ENCODE measurements at places on chromosomes 12 and 14. TPM values are rescaled to one million over a fixed set of nuclear protein-coding genes. Genes with fewer than 3 reads are reported as not detected.

- DNase-seq, result peak; percentile 24
These were observed at the start of gene ARHGAP5 for GRCh38 chr14:32077081-32078022. Gene ARHGAP5, plus strand, starts transcription at chr14:32077304. Its CDS starts 13,366 bp downstream, at chr14:32090670.

DNA sequence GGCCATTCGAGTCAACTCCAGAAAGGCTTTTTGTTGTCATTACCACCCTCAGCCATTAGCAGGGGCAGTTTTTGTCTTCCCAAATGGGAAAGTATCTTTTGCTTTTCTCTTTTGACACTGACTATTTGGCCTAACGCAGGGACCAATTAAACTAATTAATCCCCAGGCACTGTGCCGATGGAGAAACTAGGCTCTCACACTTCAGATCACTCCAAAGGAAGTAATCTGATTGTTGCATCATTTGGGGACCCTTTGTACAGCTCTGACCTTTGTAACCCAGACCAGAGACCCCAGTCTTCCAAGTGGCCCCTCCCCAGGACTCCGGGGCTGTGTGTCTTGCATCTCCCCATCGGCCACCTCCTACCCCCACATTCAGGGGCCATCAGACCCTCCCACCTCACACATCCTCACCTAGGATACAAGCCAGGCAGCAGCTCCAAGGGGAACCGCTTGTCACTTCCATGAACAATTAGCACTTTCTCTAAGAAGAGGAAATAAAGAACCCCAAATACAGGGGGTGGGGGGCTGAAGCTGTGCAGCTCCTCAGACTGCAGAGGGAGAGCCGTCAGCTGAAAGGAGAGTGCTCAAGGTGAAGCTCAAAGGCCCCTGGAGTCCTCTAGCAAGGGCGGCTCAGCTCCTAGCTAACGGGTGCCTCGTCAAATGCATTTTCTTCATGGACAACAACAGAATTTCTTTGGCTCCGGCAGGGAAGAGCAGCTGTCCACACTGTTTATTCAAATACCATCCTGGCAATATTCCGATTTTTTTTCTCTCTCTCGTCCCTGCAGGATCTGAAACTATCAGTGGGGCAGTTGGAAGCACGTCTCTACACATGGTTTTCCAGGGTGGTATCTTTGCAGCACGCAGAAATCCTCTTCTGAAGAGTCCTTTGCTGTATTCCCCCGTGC is 64.3 kb upstream of the DIO3 start:
- no peak for DNase-seq

- no peak for DNase-seq
These were observed 41.0 kb downstream of the TRAF3 start for GRCh38 chr14:102817942-102818940.

DNA sequence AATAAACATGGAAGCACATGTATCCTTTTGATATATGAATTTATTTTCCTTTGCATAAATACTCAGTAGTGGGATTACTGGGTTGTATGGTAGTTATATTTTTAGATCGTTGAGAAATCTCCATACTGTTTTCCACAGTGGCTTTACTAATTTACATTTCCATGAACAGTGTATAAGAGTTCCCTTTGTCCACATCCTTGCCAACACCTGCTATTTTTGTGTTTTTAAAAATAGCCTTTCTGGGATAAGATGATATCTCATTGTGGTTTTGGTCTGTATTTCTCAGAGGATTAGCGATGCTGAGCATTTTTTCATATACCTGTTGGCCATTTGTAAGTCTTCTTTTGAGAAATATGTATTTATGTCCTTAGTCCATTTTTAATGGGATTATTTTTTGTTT is 329.2 kb upstream of the KITLG start:
- DNase-seq, result no peak

DNA sequence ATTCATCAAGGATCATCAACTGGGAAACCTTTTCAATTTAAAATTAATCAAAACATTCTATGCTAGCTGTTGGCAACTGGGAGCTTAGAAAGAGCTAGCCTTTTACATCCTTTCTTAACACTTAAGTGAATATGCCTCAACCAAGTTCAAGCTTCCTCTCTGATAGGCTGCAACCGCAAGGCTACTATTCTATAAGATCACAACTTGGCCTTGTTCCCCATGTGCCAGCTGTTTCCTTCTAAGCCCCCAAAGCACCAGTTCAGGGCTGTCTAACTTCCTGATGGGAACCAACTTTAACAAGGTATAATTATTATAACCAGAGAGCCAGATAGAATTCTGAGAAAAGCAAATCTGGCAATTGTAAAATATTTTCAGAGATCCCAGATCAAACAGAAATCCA is 37.0 kb downstream of the KCNC2 start:
- no peak for DNase-seq

DNA sequence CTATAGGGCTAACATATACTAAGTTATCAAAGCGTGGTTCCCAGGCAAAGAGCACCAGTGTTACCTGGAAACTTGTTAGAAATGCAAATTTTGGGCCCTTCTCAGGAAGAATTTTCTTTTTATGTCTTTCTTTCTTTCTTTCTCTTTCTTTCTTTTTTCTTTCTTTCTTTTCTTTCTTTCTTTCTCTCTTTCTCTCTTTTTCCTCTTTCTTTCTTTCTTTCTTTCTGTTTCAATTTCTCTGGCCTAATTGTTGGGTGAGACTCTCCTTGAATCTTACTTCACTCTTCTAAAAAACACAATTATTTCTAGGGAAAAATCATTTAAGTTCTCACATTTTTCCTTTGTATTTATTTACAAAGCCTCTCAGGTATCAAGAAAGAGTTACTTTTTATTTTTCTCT is 46.5 kb upstream of the RAP1B start:
- DNase-seq, result no peak

- DNase-seq, result no peak
These were observed 2.8 kb downstream of the MED21 start for GRCh38 chr12:27025116-27025515.

DNA sequence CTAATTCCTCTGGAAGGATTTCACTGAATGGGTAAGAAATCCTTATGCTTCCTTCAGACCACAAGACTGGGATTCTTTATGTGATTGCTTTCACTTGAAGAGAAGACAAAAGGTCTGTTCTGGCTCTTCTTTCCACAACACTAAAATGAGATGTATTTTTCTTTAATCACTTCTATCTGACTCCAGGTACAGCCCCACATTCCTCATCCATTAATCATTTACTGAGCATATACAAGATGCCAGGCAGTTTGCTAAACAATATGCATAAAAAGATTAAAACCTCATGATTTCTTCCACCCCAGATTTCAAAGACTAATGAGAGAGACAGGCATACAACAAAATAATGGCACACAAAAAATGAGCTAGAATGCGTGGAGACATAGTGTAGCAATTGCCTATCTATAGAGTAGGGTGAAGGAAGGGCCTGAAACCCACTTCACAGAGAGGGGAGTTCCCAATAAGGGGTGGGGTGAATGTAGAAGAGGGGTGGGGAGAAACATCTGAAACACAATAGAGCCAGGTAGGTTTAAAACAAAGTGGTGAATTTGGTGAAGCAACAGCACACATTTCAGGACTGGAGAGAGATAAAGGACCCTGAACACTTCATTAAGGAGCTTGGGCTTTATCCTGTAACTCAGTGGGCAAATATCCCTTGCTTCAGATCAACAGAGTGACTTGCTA is 65.1 kb upstream of the PRB2 start:
- no peak for DNase-seq

Gene CDKL1
- 9.4 TPM for total RNA-seq

Gene RHNO1
- 17.6 TPM for total RNA-seq

All from mucosa of gallbladder (tissue), 1 donor.